LoVo (cell line): ENCODE measurements at places on chromosomes 7 and 10.

DNA sequence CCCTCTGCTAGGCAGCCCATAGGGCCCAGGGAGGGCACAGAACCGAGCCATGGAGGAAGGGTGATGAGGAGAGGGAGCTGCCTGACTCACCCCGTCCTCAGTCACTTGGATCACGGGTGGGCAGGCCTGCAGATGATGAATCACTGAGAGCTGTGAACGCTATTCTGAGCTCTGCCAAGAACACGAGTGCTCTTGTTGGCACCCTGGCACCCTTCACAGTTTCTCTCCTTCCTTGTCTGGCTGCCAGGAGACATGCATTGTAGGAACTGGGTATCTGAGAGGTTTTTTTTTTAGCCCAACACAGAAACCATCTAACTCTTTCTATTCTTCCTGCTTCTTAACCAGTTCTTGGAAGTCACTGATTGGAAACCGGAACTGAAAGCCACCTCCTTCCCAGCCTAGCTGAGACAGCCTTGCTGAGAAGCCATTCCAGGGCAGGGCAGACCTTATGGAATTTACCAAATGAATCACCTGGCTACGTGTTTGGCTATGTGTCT, 82.1 kb downstream of the SLC37A3 start:
- peak; percentile 87 for DNase-seq

DNA sequence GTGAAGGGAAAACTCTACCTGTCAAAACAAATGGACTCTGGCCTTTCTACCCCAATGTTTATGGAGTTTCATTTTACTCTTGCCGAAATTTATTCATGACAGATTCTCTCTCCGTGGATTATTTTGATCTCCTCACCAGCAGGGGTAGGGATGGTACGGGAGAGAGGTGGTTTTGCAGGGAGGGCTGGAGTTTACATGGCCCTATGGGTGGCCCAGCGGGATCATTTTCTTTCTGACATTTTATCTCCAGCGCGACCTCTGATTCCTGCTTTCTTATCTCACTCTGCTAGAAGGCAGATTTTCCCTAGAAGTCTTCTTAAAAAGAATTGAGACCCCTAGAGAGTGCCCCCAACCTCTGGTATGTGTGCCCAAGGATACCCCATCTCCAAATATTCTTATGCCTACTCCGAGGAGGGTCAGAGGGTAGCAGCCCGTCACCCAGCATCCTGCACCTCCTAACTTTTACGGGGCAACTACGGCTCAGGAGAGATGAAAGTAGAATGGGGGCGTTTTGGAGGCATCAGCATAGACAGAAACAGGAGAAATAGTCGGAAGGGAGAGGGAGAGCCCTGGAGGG, 10.1 kb upstream of the GATA3 start:
- no peak for DNase-seq

DNA sequence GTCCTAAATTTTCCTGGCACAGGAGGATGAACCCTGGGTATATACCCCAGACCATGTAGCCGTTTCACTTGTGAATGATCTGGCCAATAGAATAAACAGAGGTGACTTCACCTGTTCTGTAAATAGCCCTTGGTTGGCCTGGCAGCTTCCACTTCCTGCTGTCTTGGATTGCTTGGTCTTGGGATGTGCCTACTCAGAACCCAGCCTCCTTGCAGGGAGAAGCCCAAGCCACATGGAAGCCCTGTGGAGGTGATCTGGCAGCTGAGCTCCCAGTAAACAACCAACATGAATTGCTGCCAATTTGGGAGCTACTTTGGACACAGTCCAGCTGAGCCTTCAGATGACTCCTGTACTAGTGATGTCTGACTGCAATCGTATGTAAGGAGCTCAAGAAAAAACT, 4.8 kb upstream of the RAPGEF5 start:
- peak; percentile 75 for DNase-seq

GRCh38 chr10:35568483-35569015, 36.6 kb upstream of the GJD4 start:
- no peak for DNase-seq

DNA sequence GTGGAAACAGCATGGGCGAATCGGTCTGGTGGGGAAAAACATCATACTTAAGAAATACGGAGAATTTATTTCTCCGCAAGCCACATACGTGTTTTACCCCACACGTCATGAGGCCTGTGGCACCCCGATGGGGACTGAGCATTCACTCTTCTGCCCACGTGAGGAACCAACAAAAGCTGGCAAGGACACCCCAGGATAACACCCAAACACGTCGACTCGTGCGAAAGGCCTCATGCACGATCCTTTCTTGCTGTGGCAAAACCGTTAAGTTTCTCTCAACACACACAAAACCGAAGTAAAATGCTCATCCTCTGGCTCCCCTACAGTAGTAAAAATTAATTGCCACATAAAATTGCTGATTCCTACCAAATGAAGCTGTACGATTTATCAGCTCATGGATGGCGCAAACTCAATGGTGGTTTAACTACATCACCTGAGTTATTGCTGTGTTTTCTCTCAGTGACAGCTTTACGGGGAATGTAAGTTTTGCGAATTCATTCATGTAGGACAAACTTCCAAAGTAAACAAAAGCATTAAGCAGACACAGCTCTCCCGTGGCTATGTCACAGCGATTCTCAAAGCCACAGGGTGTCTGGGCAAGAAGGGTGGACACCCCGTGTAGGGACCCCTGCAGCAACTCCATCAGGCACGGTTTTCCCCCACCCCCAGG, 97.0 kb downstream of the CTBP2 start:
- no peak for DNase-seq

- DNase-seq, result no peak
Observed at GRCh38 chr10:93357680-93358079, 124.5 kb downstream of the MYOF start.

DNA sequence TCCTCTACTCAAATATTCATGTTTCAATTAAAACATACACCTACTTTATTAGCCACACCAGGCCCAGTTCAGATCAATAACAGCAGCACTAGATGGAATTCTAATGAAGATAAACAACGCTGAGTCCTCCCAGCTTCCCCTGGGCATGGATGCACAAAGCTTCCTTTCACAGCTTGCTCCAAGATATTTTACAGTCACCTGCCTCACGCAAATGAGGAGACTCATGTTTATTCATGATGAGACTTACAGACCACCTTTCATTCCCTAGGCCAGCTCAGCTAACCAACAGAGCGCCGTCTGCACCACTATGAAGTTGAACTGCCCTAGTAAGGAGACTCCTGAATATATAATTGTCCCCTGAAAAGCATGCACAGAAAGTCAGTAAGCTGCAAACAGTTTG, 283.0 kb upstream of the AOAH start:
- DNase-seq, result no peak

GRCh38 chr10:101481256-101481655, 106.8 kb downstream of the POLL start:
- DNase-seq, result no peak

DNA sequence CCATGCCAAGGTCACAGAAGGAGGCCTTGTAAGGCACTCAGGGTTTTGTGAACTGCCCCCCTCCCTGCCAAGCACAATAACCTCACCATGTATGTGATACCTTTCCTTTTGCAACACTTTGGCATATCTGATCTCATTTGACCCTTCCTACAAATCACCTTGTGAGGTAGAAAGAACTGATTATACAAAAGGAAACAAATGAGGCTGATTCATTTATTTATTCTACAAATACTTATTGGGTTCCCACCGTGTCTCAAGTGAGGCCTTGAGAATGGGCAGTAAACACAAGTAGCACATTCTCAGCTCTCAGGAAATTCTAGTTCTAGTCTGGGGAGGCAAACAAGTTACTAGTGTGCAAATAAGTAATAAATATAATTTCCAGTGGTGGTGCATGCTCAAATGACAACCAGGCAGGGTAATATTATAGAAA, 19.6 kb downstream of the PLCE1 start:
- DNase-seq, result no peak

DNA sequence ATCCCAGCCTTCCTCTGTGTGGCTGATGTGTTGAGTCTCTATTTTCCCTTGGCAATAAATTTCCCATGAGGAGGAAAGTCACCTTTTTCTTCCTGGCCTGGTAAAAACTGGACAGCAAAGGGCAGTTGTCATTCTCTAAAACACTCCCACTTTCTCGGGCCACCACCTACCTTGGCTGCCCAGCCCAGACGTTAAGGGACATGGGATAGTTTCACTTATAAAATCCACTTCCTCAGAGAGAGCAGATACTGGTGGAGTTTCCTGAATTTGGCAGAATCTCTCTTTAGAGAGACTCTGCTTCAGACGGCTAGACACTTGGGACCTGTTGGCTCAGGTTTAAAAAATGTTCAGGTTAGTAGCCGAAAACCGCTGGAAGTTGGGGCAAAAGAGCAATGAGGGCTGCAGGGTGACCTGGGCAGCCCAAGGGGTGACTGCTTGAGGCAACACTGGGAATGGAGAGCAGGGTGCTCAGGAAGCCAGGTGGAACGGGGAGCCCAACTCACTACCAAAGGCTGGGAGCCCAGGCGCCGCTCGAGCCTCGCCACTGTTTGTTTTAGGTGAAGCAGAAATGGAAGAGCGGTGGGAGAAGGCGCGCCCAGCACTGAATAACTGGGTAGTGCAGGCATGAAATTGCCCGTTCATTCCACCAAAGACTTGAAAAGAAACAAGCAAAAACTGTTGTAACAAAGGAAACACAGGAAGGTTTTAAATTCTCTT, 186.1 kb downstream of the TRIL start:
- no peak for DNase-seq

GRCh38 chr10:13219685-13220670, 14.2 kb downstream of the UCMA start:
- peak; percentile 25 for DNase-seq

DNA sequence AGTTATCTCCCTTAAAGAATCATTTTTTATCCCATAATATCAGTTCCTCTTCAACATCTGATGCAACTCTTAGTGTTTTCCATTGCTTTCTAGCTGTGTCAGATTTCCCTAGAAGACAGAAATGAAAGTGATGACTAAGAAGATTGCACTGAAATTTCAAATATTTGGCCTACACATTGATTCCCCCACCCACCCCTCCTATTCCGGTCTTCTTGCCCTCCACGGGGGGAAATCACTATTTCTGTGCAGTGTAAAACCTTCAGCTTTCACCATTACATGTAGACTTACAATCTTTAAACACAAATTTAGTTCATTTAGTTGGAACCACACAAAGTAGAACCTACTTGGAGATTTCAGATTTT, 63.7 kb upstream of the IL6 start:
- no peak for DNase-seq

DNA sequence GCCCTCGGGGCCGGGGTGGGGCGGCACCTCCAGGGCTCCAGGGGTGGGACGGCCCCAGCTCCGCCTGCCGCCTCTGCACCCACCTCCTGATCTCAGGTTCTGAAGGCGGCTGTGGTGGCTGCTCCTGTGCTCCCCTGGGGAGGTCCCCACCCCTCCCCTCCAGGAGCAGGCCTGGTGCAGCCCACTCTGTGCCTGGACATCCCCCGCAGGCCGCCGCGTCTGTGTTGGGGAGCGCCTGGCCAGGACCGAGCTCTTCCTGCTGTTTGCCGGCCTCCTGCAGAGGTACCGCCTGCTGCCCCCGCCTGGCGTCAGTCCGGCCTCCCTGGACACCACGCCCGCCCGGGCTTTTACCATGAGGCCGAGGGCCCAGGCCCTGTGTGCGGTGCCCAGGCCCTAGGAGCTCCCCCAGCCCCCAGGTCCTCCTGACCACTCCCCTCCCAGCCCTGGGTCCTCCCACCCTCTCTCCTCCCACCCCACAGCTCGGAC, 5.5 kb downstream of the CYP2W1 start:
- DNase-seq, result no peak

DNA sequence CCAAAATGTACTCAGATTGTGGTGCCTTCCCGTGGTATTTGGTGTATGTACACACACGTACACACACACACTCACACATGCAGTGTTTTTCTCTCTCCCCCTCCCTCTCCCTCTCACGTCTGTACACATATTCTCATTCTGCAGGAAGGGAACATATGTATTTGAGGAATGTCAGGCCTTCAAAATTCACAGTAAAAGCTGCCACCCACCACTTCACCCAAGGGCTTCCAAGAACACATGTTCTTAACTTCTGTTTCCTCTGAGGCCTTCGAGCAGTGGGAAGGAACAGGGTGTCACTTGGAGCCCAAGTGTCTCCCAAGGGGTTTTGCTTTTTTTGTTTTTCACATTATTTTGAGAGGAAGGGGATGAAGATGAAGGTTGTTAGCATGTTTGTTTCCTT, 198.9 kb downstream of the TCF7L2 start:
- DNase-seq, result no peak

- no peak for DNase-seq
Observed at GRCh38 chr10:117921421-117921820, 125.3 kb downstream of the RAB11FIP2 start.

DNA sequence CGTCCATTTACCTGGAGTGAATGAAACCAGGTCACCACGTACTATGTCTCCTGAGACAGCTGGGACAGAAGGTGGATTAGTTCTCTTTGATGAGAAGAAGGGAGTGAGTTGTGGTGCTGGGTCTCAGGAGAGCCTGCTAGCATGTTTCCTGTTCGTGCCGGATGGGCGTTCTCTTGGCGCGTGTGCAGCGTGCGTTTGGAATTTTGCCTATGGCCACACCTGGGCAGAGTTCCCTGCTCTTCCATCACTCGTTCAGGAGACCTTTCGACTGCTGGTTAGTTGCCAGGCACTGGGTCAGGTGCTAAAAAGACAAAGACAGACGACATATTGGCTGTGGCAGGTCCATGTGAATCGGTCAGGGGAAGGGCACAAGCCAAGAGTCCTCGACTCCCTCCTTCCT, 90.3 kb downstream of the TRRAP start:
- DNase-seq, result no peak

DNA sequence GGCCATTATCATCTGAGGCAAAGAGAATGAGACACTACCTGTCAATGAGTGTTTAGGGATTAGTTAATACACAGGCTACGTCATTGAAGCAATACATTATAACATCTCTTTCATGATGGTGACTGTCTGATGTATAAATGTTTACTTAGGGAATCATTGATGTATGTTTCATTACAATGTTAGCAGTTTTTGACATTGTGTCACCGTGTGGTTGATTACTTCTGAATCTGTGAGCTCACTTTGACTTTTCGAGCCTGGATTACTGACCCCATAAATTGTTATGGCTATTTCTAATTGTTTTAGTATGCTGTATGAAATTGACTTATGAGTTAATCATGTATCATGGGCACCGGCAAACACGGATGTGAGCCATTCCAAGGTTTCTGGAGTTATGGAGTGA, 494.0 kb downstream of the MAGI2 start:
- no peak for DNase-seq

GRCh38 chr10:32950591-32951108, 7.4 kb downstream of the ITGB1 start:
- DNase-seq, result no peak

GRCh38 chr10:91296471-91296870, 76.0 kb downstream of the PCGF5 start:
- peak; percentile 31 for DNase-seq

- no peak for DNase-seq
Observed at GRCh38 chr10:111030042-111030750, 46.6 kb upstream of the ADRA2A start.

GRCh38 chr10:5752301-5752871, 60.8 kb downstream of the GDI2 start:
- DNase-seq, result no peak

- DNase-seq, result peak; percentile 14
Observed at GRCh38 chr10:104614245-104614831, 26.8 kb upstream of the SORCS3 start.

DNA sequence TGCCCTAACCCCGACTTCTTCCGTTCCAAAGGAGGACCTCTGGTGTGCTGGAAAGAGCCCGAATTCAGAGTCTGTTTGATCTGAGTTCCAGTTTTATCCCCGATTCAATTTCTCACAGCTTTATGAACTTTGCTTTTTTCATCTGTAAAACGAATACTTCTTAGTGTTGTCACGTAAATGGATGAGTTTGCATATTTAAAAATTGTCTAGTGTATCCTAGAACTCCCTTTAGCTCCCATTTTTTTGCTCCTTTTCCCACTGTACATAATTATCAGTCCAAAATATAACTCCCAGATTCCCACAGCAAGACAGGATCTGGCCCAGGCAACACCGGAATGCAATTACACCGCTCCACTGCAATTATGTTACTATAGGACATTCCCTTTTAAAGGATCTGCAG, 80.7 kb upstream of the ARHGAP21 start:
- DNase-seq, result no peak
